ENCODE measurements at places on chromosomes 4 and X.

DNA sequence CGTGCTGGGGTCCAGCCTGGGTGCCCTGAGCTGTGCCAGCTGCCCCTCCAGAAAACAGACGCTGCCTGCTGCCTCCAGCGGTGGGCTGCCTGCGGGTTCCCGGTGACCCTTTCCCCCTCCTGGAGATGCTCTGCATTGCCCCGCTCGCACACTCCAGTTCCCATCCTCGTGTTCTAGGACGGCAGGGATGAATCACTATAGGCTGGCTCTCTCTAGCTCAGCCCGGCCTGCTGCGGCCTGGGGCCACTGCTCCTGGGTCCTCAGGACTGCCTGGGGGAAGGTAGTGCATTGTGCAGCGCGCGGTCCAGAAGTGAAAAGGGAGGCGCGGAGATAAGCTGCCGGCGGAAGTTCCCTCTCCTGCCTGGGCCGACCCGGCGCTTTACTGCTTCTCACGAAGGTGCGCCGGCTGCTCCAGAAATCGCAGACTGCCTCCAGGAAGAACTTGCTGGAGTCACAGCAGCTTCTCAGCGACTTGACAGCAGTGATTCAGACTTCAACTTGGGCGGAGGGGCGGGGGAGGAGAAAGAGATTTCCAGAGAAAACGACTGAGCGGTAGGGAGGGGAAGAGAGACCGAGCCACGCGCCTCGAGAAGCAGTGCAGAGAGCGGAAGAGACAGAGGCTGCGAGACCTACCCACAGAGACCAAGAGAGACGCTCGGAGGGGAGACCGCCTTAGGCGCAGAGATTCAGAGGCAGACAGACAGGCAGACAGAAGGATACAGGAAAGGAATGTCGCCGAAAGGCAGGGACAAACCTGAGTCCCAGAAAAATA, 6.7 kb upstream of the MSX1 start:
- peak; percentile 96 for DNase-seq

DNA sequence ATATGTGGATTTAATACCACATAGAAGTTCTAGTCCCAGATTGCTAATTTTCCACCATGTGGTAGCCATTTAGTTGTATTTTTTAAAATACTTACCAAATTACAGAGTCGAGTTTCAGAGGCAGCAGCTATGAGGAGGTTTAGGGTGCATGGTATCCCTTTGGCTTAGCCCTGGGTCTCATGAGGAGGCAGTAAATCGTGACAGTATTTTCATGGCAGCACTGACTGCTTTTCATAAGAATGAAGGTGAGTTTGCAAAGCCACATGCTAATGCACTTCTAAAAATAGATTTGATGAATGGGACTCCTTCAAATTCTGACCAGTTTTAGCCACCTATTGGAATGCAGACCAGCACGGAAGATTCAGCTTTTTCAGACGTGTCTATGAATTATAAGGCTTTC, 114.0 kb upstream of the FRG1 start:
- DNase-seq = no peak

DNA sequence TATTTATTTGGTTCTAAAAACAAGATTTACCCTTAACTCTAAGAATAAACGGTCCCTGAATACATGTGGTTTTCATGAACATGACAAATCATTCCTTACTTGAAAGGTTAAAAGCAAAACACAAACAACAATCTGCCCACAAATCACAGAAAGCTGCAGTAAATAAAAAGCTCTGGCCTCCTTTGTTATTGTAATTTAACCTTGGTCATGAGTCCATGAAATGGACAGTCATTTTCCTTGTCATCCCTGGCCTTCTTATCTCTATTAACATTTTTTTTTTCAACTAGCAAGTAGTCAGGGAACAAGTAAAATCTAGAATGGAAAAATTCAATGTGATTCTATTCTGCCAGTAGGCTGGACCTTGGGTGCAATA, 92.7 kb downstream of the SCD5 start:
- DNase-seq = no peak

GRCh38 chr4:159757499-159757898, 654.6 kb downstream of the RAPGEF2 start:
- no peak for DNase-seq

- DNase-seq = no peak
Observed at GRCh38 chrX:123475068-123475724, 257.7 kb downstream of the THOC2 start.

GRCh38 chr4:145797278-145797677, 117.3 kb downstream of the C4orf51 start:
- no peak for DNase-seq

DNA sequence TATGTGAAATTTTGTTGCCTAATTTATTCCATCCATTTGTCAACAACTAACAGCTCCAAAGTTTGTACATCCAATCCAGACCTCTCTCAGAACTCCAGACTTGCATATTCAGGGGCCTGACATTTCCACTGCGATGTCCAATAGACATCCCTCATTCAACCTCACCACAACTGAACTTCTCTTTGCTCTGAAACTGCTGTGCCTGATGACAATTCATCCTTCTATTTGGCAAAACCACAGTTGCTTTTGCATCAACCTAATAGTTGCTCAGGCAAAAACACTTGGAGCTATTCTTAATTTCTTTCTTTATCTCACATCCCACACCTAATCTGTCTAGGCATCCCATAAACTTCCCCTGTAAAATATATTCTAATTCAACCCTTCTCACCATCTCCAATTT, 56.5 kb downstream of the ANTXR2 start:
- no peak for DNase-seq

DNA sequence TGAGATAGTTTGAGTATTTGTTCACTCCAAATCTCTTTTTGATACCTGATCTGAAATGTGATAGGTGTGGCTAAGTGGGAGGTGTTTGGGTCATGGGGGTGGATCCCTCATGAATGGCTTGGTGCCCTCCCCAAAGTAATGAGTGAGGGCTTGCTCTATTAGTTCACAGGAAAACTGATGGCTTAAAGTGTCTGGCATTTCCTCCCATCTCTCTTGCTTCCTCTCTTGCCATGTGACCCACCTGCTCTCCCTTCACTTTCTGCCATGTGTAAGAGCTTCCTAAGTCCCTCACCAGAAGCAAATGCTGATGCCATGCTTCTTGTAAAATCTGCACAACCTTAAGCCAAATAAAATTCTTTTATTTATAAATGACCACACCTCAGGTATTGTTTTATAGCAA, 61.1 kb downstream of the MAD2L1 start:
- DNase-seq = no peak

DNA sequence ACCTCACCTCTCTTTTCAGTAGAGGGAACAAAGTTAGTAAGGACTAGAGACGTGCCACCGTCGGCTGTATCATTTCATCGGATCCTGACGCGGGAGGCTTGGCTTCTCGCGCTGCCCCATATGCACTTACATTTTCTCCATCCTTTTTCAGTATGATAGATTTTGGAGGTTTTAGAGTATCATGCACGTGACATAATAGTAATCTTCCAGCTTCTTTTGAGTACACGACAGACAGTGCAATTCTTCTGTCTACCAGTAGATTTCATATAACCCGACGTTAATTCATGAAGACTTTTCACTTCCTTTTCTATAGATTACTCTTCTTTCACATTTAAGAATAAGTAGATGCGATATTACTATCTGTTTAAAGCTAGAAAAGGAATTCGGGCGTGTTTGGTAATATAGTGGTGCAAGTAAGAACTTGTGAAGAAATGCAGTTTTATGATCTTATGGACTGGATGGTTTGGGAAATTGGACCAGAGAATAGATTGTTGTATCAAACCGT, 1.0 kb downstream of the CDS1 start:
- no peak for DNase-seq

DNA sequence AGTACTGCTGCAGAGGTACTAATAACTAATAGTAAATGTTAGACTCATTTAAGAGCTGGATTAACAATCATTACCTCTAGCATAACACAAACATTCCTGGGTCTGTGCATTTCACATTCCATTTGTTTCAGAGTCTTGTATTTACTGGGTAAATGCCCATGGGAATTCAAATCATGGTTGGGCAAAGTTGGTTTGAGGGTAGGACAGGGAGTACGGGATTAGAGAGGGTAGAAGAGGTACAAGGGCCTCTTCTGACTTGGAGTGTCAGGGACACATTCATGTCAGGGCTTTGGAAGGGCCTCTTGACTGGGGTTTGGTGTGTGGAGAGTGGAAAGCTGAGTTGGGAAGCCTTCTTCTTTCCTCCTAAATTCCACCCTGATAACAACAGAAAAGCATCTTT, 65.9 kb downstream of the WWC2 start:
- DNase-seq = no peak

GRCh38 chrX:20378233-20378920, 111.7 kb upstream of the RPS6KA3 start:
- DNase-seq = no peak

DNA sequence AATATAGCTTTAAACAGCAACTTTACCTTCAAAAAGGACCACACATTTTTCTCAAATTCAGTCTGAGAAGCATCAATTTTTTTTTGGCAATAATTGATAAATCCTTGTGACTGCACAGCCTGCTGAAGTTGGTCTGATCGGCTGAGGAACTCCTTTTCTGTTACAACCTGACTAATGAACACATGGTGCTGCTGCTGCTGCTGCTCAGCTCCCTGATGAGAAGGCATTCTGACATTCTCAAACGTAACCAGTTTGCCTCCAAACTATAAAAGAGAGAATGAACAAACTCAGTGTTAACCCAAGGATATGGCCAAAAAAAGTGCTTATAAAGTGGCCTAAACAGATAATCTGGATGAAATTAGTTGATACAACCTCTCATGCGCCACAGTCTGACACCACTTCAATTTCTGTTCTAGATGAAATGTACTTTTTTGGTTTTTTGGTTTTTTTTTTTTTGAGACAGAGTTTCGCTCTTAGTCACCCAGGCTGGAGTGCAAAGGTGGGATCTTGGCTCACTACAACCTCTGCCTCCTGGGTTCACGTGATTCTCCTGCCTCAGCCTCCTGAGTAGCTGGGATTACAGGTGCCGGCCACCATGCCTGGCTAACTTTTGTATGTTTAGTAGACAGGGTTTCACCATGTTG, 26.5 kb downstream of the SEC31A start:
- DNase-seq = no peak

- peak; percentile 91 for DNase-seq
Observed at GRCh38 chr4:184163813-184164212, 53.9 kb downstream of the ENPP6 start.

DNA sequence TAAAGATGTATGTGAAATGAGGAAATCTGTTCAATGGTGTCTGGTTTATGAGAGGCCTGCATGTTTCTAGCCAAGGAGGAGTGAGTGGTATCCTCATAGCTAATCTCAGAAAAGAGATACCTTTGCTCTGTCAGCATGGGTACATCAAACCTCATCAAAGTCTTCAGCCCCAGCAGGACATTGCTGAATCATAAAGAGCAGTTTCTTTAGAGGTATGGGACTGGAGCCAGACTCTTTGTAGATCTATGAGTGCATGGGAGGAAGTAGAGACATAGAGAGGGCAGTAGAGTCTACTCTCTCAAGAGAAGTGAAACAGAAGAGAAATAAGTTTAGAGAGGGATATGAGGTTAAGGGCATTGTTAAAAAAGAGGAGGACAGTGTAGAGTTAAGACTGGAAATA, 1950.9 kb downstream of the ARAP2 start:
- DNase-seq = no peak

DNA sequence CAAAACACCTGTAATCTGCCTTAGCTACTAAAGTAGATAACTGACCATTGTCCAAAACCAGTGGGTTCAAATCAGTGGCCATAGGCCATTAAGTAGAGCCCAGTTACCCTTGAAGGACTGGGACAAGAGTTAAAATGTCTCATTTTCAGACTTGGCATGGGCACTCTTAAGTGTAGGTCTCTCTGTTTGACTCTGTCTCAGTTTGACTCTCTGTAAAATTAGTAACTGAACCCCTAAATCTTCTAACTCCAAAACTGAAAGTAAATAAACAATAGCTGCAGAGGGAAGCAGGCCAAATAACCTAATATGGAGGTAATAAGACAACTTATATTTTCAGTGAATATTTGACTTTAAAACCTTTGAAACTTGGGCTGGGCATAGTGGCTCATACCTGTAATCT, 89.1 kb downstream of the SLC16A2 start:
- DNase-seq = no peak

DNA sequence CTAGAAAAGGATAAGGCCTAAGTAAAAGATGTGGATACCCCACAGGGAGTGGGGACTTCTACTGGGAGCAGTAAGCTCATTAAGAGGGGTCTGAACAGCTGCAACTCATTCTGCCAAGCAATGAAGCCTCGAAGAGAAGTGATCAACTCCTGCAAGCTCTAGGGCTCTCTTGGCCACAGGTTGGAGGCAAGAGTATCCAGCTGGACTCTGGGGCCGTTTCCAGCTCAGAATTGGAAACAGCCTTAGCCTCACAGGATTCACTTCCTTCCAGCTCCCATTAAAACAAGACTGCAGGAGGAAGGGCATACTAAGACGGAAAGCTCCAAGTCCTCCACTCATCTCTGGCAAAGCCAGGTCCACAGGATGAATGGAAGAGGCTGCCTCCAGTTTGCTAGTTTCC, 126.3 kb downstream of the ATG4A start:
- no peak for DNase-seq

DNA sequence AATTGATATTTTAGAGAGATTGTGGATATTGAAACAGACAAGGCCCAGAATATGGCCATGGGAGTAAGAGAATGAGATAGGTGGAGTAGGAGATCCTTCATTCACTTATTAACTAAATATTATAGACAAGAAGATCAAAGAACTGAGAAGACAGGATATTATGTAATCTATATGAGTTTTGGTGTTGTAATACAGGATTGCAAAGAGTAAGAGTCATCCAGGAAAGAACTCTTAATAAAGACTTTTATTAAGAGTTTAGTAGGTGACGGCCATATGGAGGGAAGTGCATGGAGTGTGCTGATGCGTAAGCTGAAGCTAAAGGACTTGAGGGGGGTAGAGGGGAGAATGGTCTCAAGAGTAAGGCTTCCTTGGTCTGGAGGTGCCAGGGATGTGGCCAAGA, 153.7 kb downstream of the VEGFC start:
- DNase-seq = no peak

DNA sequence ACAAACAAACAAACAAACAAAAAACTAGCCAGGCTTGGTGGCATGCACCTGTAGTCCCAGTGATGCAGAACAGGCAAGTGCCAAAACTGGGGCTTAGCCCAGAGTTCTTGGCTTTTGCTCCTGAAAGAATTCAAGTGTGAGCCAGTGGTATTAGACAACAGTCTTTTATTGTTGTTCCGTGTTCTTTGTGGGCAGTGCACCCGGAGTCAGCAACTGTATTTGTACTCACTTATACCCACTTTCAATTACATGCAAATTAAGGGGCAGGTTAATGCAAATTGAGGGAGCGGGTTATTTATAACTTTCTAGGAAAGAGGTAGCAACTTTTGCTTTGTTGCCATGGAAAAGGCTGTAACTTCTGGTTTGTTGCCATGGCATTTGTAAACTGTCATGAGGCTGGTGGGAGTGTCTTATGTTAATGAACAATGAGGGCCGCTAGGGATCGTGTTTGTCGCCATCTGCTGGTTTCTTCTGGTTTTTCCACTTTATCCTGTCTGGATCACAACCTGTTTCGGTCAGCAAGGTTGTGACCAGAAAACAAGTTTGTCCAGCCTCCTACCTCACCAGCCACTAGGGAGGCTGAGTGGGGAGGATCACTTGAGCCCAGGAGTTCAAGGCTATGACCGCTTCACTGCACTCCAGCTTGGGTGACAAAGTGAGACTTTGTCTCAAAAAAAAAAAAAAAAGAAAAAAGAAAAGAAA, 88.8 kb upstream of the ESX1 start:
- DNase-seq = peak; percentile 67
